NCI-H1092 (cell line): ENCODE measurements at places on chromosomes 2 and 18.

- DNase-seq = no peak
Observed at GRCh38 chr2:145484448-145485097, 964.7 kb upstream of the ZEB2 start.

- no peak for DNase-seq
Observed at GRCh38 chr2:191642541-191642940, 35.4 kb upstream of the NABP1 start.

DNA sequence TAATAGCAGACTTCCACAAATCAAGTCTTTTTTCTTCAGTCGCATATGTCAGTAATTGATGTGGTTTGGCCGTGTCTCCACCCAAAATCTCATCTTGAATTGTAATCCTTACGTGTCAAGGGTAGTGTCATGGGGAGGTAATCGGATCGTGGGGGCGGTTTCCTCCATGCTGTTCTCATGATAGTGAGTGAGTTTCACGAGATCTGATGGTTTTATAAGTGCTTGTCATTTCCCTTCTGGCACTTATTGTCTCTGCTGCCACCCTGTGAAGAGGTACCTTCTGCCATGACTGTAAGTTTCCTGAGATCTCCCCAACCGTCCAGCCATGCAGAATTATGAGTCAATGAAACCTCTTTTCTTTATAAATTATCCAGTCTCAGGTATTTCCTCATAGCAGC, 478.8 kb downstream of the PTPRM start:
- no peak for DNase-seq

GRCh38 chr2:217399291-217399690, 539.4 kb upstream of the TNP1 start:
- DNase-seq = no peak
